Natural killer cell treated with Interleukin-12 subunit alpha and Interleukin-12 subunit beta and Interleukin-15 and Interleukin-18, amount 100 ng/mL, for 72 hours (primary cell): ENCODE measurements at places on chromosomes 3 and 15. TPM values are rescaled to one million over a fixed set of nuclear protein-coding genes. Genes with fewer than 3 reads are reported as not detected.

GRCh38 chr3:38457111-38458003, 3.7 kb downstream of the ACVR2B start:
- DNase-seq: no peak

- no peak for DNase-seq
These were observed 11.4 kb downstream of the AMOTL2 start for GRCh38 chr3:134362670-134363380.

GRCh38 chr3:176814285-176814684, 383.0 kb downstream of the TBL1XR1 start:
- DNase-seq: no peak

DNA sequence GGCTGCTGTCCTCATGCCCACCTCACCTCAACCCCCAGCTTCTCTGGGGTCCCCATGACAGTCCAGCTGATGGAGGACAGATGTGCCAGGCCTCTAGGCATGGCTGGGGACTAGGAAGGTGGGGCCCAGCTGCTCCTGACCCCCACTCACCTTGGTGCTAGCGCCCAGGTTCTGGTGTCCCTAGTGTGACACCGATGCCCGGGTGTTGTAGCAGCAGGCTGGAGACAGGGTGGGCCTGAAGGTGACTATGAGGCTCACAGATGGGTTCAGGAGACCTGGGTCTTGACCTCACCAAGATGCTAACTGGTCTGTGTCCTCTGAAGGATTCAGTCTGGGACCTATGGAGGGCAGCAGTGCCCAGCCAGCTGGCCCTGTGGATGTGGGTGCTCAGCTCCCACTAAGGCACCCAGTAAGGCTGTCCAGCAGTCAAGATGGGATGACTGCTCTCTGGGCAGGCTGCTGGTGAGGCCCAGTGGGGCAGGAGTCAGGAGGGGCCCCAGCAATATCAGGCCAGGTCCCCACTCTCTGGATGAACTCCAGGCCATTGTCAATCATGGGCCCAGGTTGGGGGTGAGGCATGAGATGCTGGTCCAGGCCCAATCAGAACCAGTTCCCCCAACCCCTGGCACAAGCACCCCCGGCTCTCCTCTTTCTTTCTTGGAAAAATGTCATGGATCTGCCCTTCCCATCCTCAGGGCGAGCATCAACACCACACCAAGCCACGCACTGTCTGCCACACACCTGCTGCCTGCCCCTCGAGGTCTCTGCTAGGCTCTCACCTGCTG, 33.0 kb downstream of the ALDH1L1 start:
- DNase-seq: no peak

GRCh38 chr3:27279123-27279522, 90.1 kb downstream of the NEK10 start:
- no peak for DNase-seq

DNA sequence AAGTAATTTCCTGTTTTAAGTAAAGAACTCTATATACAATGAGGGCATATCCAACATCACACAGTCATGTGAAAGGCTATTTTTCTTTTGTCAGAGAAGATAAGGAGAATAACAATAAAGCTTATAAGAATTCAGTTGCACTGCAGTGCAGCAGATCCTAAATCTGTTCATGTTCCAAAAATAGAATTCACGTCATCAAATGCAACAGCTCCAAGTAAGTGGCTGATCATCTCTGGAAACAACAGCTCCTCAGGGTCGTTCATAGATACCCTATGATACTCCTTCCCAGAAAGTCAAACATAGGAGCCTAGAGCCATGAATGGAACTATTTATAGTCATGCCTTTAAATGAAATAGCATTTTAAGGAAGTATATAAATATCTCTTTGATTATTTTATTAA, 100.2 kb downstream of the FMN1 start:
- DNase-seq: no peak

DNA sequence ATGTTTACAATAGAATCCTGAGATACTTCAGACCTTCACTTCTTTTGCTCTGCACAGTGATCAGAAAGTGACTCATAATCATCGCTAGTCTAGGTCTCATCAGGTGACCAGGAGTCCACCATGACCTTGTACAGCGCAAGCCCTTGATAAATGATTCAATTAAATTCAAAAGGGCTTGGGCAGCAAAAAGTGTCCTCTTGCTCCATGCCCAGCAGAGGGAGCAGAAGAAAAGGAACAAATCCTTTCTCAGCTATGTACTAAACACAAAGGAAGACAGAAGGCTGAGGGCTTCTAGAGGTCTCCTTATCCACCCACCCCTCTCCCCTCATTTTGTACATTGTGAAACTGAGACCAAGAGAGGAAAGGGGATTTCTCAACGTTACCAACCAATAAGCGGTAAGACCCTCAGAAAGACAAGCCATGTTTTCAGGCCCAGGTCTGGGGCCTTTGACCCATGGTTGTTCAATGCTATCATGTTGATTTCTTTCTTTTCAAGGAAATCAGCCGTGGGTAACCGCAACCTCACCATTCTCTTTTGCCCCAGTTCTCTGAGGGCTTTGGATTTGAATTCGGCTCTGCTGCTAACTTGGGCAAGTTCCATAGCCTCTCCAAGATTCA, 74.8 kb downstream of the AQP9 start:
- DNase-seq: no peak

DNA sequence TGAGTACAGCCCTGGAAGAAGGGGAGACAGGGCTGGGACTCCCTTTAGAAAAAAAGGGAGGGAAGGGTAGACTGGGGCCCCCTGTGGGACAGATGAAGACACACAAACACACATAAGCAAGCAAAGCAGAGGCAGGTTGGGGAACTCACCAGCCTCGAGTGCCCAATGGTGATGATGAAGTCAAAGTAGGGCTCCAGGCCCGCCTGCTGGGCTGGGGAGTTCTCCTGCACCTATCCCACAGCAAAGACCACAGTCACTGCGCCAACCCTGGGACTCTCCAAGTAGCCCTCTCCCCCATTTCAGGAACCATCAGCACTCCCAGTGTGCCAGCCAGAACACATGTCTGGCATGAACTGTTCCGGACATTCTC, 4.1 kb downstream of the GORASP1 start:
- DNase-seq: peak; percentile 13

Gene FBXW12
- not detected for total RNA-seq

Gene RHCG
- not detected for total RNA-seq
